Fibroblast of the aortic adventitia (primary cell): ENCODE measurements at places on chromosomes 11 and 22. TPM values are rescaled to one million over a fixed set of nuclear protein-coding genes. Genes with fewer than 3 reads are reported as not detected.

- DNase-seq = no peak
These were observed 412.4 kb upstream of the CADM1 start for GRCh38 chr11:115916608-115917007.

- no peak for DNase-seq
These were observed at the start of gene POU2F3 for GRCh38 chr11:120239713-120240640. TSS of gene POU2F3 (plus strand) at chr11:120240140. CDS start at chr11:120240344, 204 bp downstream.

- DNase-seq = no peak
These were observed 50.9 kb downstream of the ISX start for GRCh38 chr22:35116817-35117216.

- DNase-seq = no peak
These were observed 65.0 kb downstream of the SLC36A4 start for GRCh38 chr11:93132836-93133235.

DNA sequence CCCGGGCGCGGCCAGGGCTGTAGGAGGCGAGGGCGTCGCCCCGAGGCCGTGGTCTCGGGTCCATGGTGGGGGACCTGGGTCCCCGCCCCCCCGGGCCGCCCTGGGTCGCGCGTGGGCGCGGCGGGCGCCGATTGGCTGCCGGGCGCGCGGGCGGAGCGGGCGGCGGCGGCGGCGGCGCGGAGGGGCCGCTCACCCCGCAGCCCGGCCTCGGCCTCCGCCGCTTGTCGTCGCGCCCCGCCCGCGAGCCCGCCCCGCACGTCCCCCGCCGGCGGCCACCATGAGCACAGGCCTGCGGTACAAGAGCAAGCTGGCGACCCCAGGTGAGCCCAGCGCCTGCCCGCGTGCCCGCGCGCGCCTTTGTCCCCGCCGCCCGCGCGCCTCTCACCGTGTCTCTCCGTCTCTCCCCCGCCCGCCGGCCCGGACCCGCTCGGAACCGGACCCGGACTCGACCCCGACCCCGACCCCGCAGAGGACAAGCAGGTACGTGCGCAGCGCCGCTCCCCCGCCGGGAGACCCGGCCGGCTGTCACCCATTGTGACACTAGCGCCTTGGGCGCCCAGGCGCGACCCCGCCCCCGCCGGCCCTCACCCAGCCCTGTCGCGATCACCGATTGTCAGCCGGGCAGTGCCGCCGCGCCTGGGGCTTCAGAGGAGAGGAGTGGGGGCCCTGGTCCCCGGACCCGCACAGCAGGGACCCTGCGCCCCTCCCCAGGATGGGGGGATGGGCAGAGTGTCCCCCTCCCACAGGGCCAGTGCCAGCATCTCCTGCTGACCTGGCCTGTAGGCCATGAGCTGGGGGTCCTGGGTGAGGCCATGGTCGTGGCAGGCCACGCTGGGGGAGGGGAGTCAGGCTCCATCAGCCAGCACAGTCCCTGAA is at the start of gene SEPTIN5:
TSS of gene SEPTIN5 (plus strand) at position 192 of the 876 bp plus-strand sequence. CDS start at position 278, 86 bp downstream.
- DNase-seq = no peak

GRCh38 chr11:36487619-36488018 is 22.5 kb downstream of the TRAF6 start:
- no peak for DNase-seq

GRCh38 chr11:17606233-17607082 is 59.4 kb downstream of the OTOG start:
- DNase-seq = no peak

DNA sequence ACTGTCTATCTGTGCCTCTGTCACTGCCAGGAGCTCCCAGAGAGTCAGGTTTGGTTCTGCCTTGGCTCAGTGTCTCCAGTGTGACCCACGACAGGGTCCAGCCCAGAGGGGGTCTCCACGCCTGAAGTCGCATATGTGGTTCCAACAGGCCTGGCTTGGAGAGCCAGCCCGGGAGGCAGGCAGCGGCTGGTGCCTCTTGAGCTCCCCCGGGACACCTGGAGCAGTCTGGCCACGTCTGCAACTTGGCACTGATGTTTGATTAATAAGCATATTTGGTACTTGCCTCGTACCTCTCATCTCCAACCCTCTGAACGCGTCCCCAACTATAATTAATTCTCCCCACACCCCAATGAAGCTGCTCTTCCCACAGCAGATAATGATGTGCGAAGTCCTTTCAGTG is 31.7 kb upstream of the SHISAL1 start:
- no peak for DNase-seq

DNA sequence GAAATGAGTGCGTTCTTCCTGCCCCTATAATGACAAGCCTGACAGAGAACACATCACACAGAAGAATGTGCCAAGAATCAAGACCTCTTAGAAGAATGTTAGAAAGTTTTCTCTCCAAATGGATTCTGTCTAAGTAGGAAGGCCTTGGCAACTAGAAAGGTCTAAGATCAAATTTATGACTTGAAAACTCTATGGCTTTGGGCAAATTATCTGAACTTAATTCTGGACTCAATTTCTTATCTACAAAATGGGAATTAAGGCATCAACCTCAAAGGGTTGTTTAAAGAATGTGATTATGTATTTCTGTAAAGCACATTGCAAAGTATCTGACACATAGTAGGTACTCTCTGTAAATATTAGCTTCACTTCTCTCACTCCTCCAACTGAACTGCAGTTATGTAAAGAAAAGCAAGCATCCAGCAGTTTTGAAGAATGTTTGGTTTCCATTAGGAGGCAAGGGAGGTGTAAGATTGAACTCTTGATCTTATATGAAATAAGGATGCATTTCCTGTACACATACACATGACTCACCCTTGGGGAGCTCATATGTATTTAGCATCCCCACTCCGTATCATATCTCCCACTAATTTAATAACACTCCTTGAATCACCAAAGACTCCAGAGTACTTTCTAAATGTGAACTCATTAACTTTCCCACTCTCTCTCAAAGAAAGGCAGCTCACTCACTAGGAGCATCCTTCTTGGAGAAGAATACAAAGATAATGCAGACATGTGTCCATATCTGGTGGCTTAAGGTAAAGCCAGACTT is 77.6 kb downstream of the ETS1 start:
- DNase-seq = peak; percentile 36

The UBQLN3 gene
- 0.09 TPM in 1 of 2 replicates, not detected in the other for total RNA-seq

The HBD gene
- 4.8 TPM in 1 of 2 replicates, not detected in the other for total RNA-seq

The PKDREJ gene
- total RNA-seq = 0.09 TPM in 1 of 2 replicates, not detected in the other

The CATSPERZ gene
- not detected in 2 replicates for total RNA-seq

The RFPL2 gene
- total RNA-seq = not detected in 2 replicates

The C1QTNF4 gene
- total RNA-seq = not detected in 2 replicates

The LIF gene
- total RNA-seq = 0.57 and 6.2 TPM in 2 replicates
